SIG-M5 (cell line): ENCODE measurements at places on chromosomes 5 and 9.

GRCh38 chr5:79685627-79686026 lies 4.0 kb upstream of the CMYA5 start:
- DNase-seq, result no peak

DNA sequence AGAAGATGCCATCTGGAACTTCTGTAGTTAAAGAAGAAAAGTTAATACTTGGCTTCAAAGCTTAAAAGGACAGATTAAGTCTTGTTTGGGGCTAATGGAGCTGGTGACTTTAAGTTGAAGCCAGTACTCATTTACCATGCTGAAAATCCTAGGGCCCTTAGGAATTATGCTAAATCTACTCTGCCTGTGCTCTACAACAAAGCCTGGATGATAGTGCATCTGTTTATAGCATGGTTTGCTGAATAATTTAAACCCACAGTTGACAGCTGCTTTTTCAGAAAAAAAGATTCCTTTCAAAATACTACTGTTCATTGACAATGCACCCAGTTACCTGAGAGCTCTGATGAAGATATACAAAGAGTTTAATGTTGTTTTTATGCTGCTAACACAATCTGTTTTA lies 393.5 kb downstream of the MAT2B start:
- DNase-seq, result no peak

DNA sequence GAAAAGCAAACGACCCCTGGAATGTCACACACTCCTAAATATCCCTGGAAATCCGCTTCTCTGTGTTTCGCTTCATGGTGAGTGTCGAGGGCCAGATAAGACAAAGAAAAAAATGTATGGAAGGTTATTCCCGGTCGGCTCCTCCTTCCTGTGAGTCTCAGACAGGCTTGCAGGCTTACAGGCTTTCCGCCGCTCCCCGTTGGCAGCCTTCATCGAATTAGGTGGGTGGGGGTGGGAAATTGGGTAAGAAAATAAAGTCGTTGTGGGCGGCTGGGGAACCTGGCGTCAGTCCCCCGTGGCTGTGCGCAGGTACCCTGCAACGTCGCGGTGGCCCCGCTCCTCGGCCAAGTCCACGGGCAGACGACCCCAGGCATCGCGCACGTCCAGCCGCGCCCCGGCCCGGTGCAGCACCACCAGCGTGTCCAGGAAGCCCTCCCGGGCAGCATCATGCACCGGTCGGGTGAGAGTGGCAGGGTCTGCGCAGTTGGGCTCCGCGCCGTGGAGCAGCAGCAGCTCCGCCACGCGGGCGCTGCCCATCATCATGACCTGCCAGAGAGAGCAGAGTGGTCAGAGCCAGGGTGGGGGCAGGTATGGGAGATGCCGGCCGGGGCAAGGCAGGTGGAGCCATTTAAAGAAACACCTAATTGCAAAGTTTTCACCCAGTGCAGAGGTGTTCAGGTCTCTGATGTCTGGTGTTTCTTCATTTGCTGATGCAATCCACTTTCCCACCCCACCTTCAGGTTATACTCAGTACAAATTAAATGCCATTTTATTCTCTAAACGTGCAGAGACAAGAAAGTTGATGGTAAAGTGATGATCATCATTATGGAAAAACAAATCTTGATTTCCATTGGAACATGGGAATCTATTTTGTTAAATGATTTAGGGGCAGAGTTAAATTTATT lies 3.2 kb downstream of the CDKN2B start:
- no peak for DNase-seq

- no peak for DNase-seq
These were observed 7.5 kb downstream of the UNC5A start for GRCh38 chr5:176817841-176818377.

DNA sequence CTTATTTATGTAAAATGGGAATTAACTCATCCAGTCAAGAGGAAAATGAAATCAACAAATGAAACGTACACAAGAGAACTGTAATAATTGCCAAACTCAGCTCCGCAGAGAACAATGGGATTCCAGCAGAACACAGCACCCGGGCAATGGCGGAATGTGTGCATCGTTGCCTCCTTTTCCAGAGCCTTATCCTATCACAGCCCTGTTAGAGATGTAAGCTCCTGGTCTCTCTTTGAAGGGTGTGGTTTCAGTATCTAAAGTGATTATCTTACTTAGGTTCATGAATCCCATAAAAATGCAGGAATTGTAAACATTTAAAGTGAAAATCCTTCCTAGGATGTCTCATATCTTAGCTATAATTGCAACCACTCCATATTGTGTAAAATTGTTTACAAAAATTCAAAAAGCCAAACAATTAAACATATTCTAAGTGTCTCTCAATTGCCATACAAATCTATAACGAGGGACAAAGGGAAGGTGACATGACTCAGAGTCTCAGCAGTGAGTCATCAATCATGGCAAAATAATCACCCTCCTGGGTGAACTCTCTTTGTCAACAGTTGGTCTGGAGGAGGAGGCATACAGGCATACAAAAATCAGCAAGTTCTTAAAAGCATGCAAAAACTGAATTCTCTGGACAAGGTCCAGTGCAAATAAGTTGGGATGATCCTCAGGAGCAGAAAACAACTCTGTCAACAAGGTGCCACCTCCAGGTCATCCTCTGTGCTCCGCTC lies 22.6 kb downstream of the SEMA5A start:
- no peak for DNase-seq

GRCh38 chr5:101062902-101063301 lies 159.8 kb upstream of the ST8SIA4 start:
- no peak for DNase-seq

DNA sequence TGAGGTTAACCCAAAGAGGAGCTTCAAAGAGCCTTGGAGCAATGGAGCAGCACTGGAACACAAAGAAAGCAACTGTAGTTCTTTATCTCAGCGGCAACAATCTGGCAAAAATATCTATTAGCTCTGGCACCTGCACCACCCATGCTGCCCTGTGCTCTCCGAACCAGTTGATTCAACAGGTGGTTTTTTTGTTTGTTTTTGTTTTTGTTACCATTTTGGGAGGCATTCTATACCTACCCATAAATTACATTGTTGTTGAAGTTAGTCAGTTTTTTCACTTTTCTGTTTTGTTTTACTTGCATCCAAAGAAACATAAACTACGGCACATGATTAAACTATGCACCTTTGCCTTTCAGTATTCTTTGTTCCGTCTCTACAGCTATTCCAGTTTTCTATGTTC lies 16.2 kb downstream of the ESM1 start:
- no peak for DNase-seq

DNA sequence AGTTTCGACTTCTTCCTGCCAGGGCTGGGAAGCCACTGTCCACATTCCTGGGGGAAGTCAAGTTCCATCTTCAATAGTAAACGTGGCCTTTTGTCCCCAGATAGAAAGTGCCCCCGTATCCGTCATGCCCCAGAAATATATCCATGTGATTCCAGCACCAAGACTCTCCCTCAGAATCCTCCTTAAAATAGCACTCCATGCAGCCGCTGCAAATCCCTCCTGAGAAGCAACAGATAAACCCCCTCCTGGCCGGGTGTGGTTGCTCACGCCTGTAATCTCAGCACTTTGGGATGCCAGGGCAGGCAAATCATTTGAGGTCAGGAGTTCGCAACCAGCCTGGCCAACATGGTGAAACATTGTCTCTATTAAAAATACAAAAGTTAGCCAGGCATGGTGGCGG lies 126.1 kb downstream of the OLFM1 start:
- no peak for DNase-seq

GRCh38 chr5:169657127-169657526 lies 20.1 kb downstream of the DOCK2 start:
- no peak for DNase-seq

DNA sequence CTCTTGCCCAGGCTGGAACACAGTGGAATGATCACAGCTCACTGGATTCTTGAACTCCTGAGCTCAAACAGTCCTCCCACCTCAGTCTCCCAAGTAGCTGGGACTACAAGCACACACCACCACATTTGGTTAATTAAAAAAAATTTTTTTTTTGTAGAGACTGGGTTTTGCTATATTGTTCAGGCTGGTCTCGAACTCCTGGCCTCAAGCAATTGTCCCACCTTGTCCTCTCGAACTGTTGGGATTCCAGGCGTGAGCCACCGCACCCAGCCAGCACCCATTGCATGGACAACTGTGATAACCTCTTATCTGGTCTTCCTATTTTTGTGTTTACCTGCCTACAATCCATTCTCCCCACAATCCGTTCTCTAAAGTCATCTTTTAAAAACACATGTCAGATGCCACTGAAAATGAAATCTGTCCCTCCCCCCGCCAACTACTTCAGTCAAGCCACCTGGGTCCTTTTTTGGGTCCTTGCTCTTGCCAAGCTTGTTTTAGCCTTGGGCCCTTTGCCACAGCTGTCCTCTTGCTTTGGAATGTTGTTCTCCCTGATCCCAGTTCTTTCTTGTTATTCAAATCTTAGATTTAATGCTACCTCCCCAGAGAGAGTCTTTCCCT lies 250.5 kb downstream of the PIK3R1 start:
- DNase-seq, result no peak

DNA sequence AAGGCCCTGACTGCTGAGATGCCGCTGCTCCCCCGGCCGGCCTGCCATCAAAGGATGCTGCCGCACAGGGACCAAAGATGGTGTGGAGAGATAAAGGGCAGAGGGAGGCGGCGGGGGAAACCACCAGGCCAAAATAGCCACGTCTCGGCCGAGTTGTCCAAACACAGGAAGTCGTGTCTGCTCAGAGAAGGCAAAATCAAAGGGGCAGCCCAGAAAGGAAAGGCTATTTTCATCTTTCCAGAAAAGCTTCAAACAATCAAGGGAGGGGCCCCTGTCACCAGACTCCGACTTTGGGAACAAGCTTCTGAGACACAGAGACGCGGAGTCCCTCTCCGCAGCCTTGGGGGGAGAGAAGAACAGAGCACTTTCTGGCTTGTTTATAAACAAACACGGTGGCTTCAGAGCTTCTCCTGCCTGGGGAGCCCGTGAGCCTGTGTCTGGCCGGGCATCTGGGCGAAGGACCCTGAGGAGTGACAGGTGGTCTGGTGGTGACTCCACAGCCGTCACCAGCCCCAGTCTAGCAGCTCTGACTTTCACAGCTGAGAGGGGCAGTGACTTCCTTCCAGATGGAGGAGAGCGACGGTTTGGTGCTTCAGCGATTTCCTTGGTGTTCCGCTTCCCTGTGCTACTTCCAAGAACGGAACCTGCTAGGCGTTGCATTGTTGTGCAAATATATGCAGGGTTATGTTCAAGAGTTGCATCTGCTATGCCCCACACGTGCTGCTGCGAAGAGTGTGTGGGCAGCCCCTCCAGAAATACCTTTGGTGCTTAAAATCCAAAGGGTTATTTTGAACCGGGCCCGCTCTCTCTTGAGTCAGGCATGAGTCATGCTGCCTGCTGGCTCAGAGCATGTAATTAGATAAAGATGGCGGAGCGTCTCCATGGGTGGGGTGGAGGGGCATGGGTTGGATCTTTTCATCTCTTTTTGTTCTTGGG lies 24.0 kb downstream of the ADAMTSL2 start:
- DNase-seq, result no peak

DNA sequence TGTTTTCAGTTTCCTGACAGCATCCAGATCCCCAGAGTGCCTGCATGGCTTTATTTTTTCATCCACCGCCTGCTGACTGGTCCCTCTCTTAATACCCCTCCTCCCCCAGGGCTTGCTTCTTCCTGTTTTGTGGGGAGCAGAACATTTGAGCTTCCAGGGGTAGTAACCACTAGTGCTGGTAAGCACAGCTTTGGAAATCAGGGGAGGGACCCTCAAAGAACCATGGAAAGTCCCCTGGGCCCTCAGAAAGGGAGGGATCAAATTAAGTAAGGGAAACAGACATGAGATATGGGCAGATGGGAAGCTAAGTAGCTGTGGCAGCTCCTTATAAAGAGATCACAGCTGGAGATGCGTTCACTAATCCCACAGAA lies 26.8 kb downstream of the GRIA1 start:
- DNase-seq, result no peak

- no peak for DNase-seq
These were observed 28.6 kb upstream of the SELENOP start for GRCh38 chr5:42840269-42840668.

- DNase-seq, result no peak
These were observed 24.3 kb upstream of the PIK3R1 start for GRCh38 chr5:68191083-68191791.

- no peak for DNase-seq
These were observed 306.5 kb downstream of the MAN2A1 start for GRCh38 chr5:109996246-109996645.

GRCh38 chr5:143913008-143913752 lies 101.2 kb downstream of the HMHB1 start:
- no peak for DNase-seq

- DNase-seq, result no peak
These were observed 16.6 kb downstream of the GGTA1 start for GRCh38 chr9:121483049-121483448.
